ENCODE measurements at places on chromosomes 7 and 10.
A peak's percentile ranks its signal among the peaks of the same experiment; 100 is the strongest.

DNA sequence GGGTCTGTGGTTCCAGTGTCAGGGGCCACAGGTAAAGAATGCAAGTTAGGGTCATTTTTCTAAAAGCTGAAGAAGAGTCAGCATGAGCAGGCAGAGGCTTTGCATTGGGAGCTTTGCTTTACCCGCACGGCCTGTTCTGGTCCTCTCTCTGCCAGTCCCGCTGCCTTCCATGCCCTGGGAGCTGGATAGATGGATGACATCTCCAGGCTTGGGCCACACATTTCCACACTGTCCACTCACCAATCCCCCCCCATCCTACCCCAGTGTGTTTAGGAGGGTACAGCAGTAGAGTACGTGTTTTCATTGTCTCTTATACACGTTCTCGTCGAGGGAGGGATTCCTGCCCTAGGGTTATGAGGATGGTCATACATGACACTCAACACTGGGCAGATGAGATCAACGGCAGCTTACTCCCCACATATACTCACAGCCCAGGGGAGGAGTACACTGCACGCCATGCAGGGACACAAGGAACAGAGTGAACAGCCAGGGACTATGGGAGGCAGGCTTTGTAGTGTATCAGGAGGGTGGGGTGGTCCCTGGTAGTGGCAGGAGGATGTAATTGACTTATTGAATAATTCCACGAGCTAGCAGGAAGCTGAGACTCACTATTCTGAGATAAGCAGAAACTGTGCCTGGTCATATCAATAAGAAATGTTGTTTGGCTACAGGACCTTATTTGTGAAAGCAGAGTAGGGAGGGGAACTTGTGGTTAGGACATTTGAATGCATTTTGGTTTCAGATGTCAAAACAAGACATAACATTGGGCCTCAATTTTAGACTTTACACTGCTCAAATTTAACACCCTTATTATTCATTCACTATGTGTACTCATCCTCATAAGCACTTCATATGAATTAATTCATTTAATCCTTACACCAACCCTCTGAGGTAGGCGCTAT, 36.6 kb downstream of the PLPP4 start:
- no peak for DNase-seq

DNA sequence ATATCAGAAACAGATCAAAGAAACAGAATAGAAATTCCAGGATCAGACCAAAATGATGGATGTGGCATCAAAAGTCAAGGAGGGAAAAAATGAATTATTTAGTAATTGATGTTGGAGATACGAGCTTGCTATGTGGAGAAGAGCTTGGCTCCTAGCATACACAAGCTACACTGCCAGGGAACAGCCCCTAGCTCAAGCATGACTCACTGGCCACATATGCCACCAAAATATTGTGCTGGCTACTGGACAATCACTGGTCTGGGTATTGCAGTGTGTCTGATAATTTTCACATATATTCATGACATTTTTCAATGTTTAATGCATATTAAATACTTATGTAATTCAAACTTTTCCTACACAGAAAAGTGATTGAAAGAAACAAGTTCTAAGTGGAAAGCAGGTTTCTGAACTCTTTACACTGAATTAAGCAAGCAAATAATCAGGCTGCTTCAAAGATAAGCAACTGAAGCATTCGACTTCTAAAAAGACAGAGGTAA, 59.3 kb downstream of the OAT start:
- no peak for DNase-seq

DNA sequence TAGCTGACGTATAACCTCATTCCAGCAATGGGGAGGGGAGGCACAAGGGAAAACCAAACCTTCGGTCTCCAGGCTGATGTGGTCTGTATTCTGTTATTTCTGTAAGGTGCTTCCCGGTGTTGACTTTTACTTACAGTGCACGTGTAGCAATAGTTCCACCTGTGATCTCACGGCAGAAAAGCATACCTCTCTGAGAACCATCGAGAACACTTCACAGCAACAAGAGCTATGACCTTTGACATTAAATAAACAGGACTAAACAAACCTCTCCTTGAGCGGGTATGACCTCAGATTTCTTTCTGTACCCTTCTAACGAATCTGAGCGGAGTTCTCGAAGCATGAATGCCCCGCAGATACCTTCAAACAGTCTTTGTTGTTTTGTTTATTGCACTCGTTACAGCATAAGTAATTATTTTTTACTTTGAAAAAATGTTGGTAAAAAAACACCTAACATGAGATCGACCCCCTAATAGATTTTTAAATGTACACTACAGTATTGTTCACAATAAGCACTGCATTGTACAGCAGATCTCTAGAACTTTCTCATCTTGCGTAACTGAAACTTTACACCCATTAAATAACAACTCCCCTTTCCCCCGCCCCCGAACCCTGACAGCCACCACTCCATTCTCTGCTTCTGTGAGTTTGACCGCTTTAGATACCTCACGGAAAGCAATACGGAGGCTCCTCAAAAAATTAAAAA, 282.3 kb downstream of the GATA3 start:
- DNase-seq: no peak

DNA sequence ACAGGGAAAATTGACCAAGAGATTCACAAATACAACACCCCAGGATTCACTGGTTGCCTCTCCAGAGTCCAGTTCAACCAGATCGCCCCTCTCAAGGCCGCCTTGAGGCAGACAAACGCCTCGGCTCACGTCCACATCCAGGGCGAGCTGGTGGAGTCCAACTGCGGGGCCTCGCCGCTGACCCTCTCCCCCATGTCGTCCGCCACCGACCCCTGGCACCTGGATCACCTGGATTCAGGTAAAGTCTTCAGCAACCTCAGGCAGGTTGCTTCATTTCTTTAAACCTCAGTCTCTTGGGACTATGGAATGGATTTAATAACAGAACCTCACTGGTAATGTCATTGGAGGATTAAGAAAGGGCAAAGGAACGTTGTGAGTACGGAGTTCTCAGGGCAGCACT, 206.9 kb upstream of the C7orf33 start:
- no peak for DNase-seq

- no peak for DNase-seq
Measured at GRCh38 chr7:130505753-130506152, 13.9 kb downstream of the MEST start.

DNA sequence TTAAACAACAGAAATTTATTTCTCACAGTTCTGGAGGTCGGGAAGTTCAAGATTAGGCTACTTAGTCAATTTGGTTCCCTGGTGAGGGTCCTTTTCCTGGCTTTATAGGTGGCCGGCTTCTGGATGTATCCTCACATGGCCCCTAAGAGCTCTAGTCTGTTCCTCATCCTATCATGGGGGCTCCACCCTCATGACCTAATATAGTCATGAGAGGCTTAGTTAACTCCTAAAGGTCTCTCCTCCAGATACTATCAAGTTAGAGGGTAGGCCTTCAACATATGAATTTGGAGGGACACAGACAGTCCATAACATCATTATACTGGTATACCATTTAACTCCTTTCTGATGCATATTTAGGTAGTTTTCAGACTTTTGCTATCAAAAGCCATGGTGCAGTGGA, 7.6 kb downstream of the MAPK8 start:
- no peak for DNase-seq

DNA sequence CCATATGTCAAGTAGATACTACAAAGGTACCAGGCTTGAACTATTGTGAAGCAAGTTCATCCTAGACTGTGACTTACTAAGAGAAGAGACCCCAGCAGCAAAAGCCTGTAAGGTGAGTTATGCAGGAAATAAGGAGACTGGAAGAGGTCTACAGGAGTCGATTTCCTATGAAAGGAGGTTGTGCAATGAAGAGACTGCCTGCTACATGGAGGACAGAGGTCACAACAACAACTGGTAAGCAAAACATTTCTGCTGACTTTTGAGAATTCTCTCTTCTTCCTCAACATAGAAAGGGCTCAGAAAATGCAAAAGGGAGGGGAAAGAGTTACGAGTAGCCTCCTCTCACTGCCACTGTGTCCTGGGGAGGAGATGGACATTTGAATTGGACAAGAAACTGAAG, 42.4 kb downstream of the PDK4 start:
- no peak for DNase-seq

DNA sequence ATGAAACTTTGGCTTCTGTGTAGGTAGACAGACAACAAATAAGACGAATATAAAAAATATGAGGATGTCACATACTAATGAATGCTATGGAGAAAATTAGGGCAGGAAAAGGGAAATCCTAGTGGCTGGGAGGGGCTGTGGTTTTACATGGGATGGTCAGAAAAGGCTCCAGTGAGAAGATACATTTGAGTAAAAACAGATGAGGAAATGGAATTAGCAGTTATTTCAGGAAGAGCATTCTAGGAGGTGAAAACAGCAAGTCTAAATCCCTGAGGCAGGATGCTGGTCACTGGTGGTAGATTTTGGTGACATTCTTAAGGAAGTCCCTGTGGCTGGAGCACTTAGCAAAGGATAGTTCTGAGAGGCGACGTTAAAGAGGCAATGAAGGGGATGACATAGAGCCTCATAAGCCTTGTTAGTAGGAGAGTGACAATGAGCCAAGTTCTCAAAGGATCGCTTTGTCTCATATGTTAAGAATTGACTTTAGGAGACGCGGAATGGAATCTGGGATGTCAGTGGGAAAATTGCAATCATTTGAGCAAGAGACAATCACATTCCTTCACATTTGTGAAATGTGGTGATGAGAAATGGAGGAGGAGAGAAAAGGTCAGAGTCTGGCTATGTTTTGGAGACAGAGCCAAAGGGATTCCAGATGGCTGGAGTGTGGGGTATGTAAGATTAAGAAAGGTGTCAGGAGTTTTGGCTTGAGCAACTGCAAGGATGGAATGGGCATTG, 384.7 kb upstream of the FZD8 start:
- no peak for DNase-seq

DNA sequence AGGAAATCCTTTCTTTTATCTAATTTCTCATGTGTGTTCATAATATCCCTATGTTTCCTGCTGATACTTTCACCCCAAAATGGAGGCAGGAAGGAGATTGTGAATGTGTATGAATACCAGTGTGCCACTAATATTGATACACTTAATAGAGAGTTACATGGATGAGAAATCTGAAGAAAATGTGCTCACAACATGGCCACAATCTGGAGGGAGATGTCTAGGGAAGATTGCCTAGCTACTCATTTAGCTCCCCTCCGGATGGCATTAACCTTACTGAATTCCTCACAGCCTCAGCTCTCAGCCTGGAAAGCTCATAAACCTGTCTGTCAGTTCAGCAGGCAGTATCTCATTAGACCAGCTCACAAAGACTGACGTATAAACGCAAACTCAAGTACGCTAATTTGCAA, 23.4 kb upstream of the DMTF1 start:
- no peak for DNase-seq

- no peak for DNase-seq
Measured at GRCh38 chr7:56175771-56176170, 59.6 kb upstream of the NUPR2 start.

DNA sequence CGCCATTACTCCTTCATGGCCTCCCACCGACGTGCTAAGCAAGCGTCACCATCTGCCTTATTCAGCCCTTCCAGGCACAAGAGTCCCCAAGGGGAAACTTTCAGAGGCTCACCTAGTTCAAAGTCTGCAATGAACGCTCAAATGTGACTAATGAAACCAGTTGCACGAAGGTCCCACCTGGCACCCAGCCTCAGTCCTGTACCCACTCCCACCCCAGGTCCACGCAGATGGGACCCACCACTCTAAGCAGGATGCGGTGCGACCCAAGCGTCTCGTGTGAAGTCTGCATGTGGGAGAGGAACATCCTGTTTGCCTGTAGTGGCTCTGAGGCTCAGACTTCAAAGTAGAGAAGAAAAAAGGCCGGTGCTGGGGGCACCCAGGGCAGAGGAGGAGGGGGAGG, 40.3 kb downstream of the RGS10 start:
- DNase-seq: peak; percentile 78

DNA sequence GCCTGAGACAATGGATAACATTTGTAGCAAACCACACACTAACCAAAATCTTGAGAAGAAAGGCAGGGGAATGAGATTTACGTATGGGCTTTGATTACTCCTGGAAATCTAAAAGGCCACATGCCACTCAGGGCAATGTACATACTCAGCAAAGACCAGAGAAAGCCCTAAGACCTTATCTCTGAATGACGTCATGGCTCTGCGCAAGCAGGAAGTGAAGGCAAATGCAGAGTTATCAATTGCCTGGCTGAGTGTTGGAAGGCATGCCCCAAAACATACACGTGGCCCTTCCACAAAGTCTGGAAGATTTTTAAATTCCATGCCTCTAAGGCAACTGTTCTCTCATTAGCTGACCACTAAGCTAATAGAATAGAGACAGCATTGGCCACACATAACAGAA, 90.9 kb upstream of the NRBF2 start:
- DNase-seq: no peak

DNA sequence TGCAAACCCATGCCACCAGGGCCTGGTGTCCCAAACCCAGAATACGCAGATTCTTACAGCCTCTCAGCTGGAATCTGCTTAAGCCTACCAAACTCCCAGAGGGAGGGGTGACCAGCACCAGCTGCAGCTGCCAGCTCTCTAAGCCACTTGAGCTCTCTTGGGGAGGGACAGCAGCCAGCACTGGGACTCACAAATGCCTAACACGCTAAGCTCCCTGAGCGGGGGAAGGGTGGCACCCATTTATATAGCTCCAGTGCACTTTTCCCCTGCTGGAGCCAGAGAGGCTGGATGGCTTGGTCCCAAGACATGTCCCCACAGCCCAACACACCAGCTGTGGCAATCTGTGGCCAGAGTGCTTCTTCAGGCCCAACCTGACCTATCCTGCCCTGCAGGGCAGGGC, 326.8 kb upstream of the NRG3 start:
- no peak for DNase-seq

DNA sequence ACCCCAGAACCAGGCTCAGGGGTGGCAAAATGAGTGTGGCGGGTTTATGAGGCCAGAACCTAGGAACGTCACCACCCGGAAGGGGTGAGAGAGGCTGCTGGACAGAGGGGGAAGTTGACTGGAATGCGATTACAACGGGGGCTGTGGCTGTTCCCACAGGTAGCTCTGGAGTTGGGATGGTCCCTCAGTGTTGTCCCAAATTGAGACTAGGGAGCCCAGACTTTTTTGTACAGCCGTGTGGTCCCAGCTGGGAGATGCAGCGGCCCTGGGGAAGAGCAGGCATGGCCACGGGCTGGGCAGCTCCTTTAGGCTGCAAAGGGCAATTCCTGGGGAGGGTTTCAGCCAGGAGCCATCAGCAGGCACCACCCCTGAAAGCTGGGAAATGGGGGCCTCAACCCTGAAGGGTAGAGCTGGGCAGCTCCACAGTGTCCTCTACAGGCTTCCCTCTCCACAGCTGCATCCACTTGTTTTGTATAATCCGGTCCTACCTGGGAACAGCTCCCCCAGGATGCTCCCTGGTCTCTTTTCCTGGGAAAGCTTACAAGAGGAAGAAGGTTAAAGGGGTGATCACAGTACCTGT, 11.0 kb upstream of the GDF10 start:
- DNase-seq: no peak

- DNase-seq: no peak
Measured at GRCh38 chr7:85570898-85571297, 384.0 kb upstream of the SEMA3D start.

- no peak for DNase-seq
Measured at GRCh38 chr10:96413151-96413787, 54.5 kb upstream of the OPALIN start.
